ENCODE measurements at places on chromosomes 12 and 14. TPM values are rescaled to one million over a fixed set of nuclear protein-coding genes. Genes with fewer than 3 reads are reported as not detected.

Gene AKAP3
- total RNA-seq, result 0.38 TPM

Gene TAS2R8
- not detected for total RNA-seq

Gene CIDEB
- total RNA-seq, result 0.08 TPM

Gene FAM234B
- total RNA-seq, result 4.7 TPM

Gene CHGA
- 0.59 TPM for total RNA-seq

Gene CNTN1
- 3.6 TPM for total RNA-seq

Gene PLBD1
- 0.38 TPM for total RNA-seq

Gene PTPN21
- total RNA-seq, result 8.0 TPM

Gene B4GALNT3
- total RNA-seq, result 0.23 TPM

Gene DTX1
- total RNA-seq, result 0.15 TPM

Gene KRT75
- not detected for total RNA-seq

Gene METTL25
- total RNA-seq, result 6.0 TPM

Gene STON2
- 0.23 TPM for total RNA-seq

Gene KRT73
- not detected for total RNA-seq

Gene TAS2R50
- total RNA-seq, result 1.3 TPM
